ENCODE measurements at places on chromosomes 5 and 9.

DNA sequence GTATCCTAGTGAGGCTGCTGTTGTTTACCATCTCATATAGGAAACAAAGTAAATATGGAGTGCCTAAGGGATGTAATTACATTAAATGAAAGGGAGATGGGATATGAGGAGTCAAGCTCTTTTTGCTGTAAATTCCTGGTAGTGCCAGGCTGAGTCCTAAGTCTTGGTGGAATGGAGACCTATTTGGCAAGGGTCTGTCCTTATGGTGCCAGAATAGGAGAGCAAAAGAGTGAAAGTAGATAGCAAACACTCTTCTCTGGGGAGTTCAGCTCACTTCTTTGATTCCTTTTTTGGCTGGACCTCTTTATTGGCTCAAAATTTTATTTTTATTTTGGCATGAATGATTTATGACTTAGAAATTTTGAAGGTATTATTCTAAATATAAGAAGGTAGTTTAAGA lies 380.8 kb downstream of the TMEM232 start:
- no peak for DNase-seq

DNA sequence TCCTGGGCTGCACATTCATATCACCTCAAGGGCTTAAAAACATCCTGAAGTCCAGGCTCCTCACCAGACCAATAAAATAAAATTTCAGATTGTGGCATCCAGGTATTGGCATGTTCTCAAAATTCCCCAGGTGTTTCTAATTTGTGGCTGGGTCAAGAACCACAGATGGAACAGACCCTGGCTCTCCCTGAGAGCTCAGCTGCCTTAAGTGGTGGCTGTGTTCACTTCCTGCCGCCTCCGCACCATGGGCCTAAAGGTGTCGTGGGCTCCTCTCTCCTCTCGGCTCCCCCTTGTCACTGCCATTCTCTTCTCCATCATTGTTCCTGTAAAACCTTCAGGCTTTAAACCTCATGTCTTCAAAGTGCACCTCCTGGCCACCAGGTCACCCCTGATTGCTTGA lies 17.8 kb upstream of the CCNJL start:
- DNase-seq, result no peak

GRCh38 chr5:147826361-147826760 lies 5.1 kb downstream of the SPINK1 start:
- DNase-seq, result no peak

DNA sequence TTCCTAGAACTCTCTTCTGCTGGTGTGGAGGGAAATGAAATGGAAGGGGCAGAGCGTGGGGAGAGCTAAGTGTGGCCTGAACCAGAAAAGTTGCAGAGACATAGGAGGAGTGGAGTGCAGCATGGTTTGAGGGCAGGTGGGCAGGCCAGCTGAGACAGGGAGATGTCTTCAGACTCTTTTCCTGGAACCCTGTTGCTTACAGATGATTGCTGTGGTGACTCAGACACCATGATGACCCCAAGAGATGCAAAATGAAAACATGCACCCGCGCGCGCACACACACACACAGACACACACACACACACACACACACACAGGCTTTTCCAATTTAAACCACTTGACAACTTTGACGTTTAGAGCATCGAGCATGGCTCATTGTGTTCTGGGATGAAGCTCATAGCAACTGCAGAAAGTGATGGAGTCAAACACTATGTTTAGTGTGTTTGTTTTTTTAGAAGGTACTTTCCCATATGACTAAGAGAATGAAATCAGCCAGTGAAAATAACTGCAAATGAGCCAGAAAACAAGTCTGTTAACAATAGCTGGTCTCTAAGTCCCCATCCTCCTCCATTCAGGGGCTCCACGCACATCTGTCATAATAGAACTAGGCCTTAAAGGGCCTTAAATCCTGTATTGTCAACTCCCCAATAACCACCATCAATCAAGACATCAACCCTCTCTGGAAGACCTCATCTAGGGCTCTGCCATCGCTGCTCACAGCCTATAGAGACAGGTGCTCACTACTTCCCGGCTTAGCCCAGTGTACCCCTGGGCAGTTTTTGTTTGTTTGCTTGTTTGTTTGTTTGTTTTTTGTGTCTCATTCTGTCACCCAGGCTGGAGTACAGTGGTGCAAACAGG lies 9.6 kb downstream of the TMOD1 start:
- DNase-seq, result no peak

GRCh38 chr9:98900244-98900643 lies 43.5 kb upstream of the COL15A1 start:
- no peak for DNase-seq

DNA sequence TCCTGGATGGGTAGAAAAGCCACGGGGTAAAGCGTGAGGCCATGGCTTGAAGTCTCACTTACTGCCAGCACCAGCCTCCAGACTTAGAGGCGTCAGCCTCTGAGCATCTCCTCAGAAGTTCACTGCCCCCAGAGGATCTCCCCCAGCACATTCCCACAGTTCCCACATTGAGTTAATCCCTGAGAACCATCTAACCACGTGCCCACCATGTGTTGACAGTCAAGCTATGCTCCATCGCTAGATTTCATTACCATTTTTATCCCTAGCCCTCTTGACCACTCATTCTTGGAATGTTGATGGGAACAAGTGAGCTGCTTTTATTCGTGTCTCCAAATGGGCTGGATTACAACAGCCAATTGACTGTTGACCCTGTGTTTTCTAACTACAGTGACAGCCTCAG lies 283.3 kb upstream of the IRX1 start:
- DNase-seq, result no peak

DNA sequence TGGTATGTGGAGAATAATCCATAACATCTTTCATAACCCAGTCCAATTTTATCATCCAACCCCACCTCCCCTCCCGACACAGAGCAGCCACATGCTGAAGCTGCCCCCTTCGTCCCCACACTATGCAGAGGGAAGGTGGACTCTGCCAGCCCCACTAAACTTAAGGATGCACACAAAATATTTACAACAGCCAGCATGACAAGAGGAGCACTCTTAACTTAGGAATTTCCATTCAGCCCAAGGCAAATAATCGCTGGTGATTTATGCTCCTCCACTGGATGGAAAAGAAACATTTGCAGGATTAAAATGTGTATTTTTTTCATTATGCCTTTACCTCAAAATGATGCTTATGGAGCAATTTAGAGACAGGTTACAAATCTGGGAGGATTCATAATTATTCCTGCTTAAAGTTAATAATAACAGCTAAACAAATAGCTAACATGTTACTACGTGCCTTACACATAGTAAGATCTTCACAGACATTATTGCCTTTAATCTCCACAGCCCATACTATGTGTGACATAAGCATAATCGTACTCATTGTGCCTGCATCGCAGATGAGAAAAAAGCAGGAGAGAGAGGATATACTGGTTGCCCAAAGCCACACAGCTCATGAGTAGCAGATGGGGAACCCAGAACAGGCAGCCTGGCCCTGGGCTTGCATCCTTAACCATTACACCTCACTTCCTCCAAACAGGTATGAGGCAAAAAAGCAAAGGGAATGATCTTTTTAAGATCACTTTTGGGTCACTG lies 92.6 kb downstream of the GLIS3 start:
- no peak for DNase-seq

DNA sequence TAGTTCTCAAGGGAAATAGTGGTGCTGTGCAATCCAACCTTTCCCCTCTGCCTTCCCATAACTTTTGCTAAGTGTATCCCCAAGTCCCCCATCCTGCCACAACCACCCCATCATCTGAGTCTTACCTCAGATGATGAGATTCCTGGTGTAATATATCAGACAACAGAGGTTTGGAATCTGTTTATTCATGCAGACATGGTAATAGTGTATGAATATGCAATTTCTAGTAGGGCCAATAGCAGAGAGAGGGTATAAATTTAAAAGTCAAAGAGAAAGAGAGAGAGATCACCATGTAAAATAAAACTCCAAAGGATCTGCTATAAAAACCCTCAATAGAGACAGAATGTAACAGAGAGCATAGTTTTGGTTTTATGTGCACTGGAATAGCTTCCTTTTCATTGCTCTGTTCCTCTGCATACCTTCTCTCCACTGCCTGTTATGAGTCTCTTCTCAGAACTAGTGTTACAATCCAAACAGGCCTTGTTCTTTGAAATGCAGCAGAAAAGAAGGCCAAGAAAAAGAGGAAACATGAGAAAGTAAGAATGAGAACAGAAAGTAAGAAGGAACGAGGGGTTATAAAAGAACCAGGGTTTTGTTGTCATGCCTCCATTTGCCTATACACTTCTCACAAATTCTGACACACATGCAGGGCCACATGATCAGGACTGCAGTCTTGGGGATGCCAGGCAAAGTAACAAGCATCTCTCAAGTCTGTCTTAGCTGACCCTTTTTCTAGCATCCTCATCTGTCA lies 278.0 kb downstream of the CETN3 start:
- DNase-seq, result no peak

GRCh38 chr5:173522518-173522917 lies 93.9 kb downstream of the BOD1 start:
- DNase-seq, result no peak

- no peak for DNase-seq
Observed at GRCh38 chr5:172473427-172473826, 19.1 kb upstream of the SH3PXD2B start.

- no peak for DNase-seq
Observed at GRCh38 chr9:126521089-126521488, 92.6 kb upstream of the LMX1B start.

DNA sequence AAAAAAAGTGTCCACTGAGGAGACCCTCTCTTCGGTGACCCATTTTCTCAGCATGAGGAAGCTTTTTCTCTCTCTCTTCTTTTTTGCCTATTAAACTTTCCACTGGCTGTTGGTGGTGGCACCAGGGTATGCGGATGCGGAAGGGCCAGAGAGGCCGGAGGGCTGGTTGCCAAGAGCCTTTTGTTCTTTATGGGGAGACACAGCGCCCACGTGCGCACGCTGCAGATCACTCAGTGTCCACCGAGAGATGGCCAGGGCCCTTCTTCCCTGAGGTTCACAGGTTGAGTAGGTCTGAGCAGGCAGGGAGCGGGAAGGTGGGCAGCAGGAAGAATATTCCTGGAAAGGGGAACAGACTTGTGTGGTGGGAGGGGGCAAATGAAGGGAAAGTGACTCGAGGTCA lies 69.1 kb downstream of the STK10 start:
- no peak for DNase-seq

DNA sequence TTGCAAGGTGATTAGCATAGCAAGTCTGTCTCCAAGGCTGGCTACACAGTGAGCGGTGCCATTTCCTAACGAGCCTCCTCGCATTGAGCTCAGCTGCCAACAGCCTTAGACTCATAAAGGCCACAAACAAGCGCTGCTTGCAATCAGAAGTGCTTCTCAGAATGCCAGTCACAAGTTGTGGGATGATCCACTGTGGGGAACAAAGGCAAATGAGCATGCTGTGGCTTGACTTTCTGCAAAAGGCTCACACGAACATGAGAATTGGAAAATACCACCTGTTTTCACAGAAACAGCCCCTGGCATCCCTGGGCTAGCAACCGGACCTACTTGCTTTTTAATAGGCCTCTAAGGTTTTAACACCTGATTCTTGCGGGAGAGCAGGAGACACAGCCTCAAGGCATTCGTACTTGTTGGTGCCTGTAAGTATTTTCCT lies 215.5 kb downstream of the FANCC start:
- DNase-seq, result no peak

- DNase-seq, result no peak
Observed at GRCh38 chr5:158233735-158234322, 374.9 kb upstream of the CLINT1 start.

- DNase-seq, result no peak
Observed at GRCh38 chr5:96493219-96493790, 60.3 kb upstream of the PCSK1 start.

GRCh38 chr9:79020276-79020675 lies 551.5 kb upstream of the TLE4 start:
- DNase-seq, result no peak

DNA sequence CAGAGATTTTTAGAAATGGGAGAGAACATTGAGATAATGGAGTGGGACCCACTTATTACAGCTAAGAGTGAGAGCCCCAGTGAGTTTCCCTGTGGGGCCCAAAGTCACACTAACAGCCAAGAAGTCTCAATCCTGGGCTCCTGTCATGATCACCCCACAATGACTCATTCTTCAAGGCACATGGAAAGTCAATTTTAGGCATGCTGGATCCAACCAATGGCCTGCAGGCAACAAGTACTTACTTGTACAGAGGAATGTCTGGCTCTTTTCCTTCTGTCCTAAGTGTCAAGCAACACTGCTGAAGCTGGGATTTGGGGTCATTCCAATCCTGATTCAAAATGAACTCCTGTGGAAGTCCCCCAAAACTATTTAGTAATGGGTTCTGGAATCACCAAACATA lies 123.1 kb downstream of the DROSHA start:
- no peak for DNase-seq
